ENCODE measurements at places on chromosomes 11 and 22.

DNA sequence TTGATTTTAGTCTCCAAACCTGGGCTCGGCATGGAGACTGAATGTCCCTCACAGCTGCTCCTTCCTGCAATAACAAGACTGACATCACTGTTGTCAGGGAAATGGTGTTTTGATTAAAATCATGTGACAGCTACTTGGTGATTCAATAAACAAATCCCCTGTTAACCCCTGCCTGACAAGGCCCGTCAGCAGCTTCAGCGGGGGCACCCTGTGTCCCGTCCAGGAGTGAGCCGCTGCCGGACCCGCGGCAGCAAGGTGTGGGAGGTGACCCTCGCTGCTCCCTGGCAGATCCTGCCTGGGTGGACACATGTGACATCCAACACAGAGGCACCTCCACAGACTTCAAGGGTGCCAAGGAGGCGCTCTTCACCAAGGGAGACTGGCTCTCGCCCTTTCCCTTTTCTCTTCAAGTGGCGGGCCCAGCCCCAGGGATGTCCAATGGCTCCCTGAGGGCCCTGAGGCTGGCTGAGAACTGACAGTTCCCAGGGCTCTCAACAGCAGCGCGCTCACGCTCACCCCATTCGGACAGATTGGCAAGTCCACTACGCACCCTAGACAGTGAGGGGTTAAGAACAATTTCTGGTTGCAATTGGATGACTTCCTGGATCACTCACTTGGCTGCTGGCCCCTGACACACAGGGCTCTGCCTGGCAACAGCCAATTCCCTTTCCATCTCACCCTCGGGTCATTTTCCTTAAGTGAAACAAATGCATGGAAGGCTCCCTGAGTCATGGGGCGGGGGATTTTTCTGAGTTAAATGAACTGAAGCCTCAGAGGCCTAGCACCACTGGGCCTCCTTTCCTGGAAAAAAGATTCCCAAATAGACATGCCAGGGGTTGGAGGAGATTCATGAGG lies 30.7 kb downstream of the PPP2R1B start:
- no peak for DNase-seq
- no peak overlapping the region for H3K4me3 ChIP-seq
- H3K4me1 ChIP-seq = peaks cover 9% of the 10 kb centered on the region
- peak overlapping the region; percentile 66 for H3K27ac ChIP-seq
- peaks cover 20% of the 10 kb centered on the region for H3K36me3 ChIP-seq

GRCh38 chr11:131924001-131924400 lies 553.6 kb downstream of the NTM start:
- no peaks in the 10 kb centered on the region for H3K36me3 ChIP-seq
- no peak overlapping the region for H3K27ac ChIP-seq
- H3K4me3 ChIP-seq = no peak overlapping the region
- H3K27me3 ChIP-seq = peaks cover 8% of the 10 kb centered on the region

- peaks cover 69% of the 10 kb centered on the region for H3K36me3 ChIP-seq
- no peak overlapping the region for H3K27ac ChIP-seq
- peaks cover 2% of the 10 kb centered on the region for H3K4me1 ChIP-seq
Observed at GRCh38 chr22:37965940-37966664, 12.6 kb downstream of the POLR2F start.

- H3K36me3 ChIP-seq = no peaks in the 10 kb centered on the region
- no peaks in the 10 kb centered on the region for H3K27me3 ChIP-seq
- H3K4me3 ChIP-seq = peak overlapping the region; percentile 44
- H3K27ac ChIP-seq = peak overlapping the region; percentile 90
- peaks cover 52% of the 10 kb centered on the region for H3K4me1 ChIP-seq
Observed at GRCh38 chr22:37672206-37672919, 3.1 kb upstream of the LGALS1 start.

- no peak for DNase-seq
- H3K36me3 ChIP-seq = no peaks in the 10 kb centered on the region
- no peak overlapping the region for H3K4me3 ChIP-seq
- no peak overlapping the region for H3K27ac ChIP-seq
- H3K27me3 ChIP-seq = peaks cover 38% of the 10 kb centered on the region
- H3K4me1 ChIP-seq = peaks cover 5% of the 10 kb centered on the region
Observed at GRCh38 chr11:134686460-134687061, 274.5 kb upstream of the B3GAT1 start.
